ENCODE measurements at places on chromosomes 7 and 10.

GRCh38 chr10:125953778-125954385 lies 57.5 kb downstream of the FANK1 start:
- DNase-seq: no peak

GRCh38 chr10:117865945-117866344 lies 180.8 kb downstream of the RAB11FIP2 start:
- no peak for DNase-seq

GRCh38 chr7:140005754-140006503 lies 56.8 kb downstream of the PARP12 start:
- no peak for DNase-seq

DNA sequence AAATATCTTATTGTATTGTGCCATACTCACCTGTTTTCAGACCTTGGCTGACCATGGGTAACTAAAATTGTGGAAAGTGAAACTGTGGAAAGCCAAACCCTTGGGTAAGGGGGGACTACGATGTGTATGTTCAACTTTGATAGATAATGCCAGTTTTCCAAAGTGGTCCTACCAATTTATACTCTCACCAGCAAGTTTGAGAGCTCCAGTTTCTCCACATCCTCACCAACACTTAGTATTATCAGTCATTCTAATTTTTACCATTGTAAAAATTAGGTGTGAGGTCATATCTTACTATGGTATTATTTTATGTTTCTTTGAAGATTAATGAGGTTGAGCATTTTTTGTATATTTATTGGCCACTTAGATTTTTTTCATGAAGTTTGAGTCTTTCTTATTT lies 346.9 kb upstream of the PODXL start:
- no peak for DNase-seq

DNA sequence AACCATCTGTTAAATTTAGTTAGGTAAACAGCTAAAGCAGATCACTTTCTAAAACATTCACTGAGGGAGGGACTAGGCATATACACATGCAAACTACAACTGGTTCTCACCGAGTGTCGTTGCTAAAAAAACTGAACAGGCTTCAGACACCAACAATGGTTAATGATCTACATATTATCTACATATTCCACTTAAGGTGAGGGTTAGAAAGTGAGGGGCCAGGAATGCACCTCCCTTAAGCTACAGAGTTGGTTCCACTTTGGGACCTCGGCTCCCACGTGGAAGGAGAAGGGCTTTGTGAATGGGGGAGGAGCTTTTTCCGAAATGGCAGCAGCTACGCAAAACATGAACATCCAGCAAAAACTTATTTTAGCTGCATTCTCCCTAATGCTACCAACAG lies 5.8 kb downstream of the CTBP2 start:
- no peak for DNase-seq

DNA sequence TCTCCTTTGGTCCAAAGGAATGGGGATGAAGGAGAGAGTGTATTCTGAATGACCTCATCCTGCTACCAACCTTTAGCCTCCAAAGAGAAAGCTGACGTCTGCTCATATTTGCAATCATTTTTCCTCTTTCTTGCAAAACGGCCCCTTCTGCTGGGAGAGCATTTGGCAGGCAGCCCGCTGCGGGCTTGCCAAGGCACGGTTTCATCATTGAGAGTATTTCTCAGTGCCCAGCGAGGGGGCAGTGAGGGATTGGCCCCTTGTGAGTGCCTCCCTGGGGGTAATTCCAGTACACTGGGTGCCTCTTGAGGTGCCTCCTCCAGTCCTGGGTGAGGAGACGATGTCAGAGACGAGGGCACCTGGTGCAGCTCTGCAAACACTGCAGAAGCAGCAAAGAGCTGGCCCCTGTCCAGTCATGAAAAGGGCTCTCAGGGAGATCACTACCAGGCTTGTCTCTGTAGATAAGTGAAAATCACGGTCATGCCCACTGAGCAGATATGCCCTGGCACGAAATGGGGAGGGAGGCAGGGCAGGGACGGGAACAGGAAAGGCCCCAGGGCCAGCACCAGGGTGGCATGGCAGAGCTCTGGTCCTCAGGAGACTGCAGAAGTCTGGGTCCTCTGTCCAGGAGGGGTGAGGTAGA lies 48.7 kb upstream of the SHH start:
- DNase-seq: no peak

DNA sequence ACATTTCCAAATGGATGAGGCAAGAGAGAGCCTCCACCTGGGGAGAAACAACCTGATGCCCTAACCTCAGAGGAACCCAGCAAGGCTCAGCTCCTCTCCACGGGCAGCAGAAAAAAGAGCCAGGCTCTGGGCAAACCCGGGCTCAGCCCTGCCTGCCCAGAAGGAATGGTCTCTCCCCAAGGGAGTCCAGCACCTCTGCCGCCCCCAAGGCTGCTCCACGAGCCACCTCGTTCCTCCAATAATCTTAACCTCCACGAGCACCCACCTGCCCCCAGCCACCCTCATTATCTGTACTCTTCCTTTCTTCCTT lies 154.2 kb downstream of the GRID1 start:
- DNase-seq: no peak

DNA sequence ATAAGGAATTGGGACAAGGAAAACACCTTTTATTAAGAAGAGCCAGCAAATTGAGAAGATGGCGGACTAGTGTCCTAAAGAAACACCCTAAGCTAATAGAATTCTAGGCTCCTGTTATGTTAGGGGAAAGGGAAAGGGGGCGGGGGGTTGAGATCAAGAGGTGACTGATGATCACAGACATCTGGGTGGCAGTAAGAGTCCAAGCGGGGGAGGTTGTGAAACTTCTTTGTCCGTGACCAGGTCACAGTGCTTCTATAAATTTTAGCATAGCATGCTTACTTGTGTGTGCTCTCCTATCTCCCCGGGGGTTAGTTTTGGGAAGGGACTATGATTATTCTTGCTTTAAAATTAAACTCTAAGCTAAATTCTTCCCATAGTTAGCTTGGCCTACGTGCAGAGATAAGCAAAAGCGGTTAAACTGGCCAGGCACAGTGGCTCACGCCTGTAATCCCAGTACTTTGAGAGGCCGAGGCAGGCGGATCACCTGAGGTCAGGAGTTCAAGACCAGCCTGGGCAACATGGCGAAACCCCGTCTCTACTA lies 262.1 kb downstream of the SKIDA1 start:
- DNase-seq: no peak

- no peak for DNase-seq
These were observed 32.1 kb downstream of the BTRC start for GRCh38 chr10:101385866-101386658.

DNA sequence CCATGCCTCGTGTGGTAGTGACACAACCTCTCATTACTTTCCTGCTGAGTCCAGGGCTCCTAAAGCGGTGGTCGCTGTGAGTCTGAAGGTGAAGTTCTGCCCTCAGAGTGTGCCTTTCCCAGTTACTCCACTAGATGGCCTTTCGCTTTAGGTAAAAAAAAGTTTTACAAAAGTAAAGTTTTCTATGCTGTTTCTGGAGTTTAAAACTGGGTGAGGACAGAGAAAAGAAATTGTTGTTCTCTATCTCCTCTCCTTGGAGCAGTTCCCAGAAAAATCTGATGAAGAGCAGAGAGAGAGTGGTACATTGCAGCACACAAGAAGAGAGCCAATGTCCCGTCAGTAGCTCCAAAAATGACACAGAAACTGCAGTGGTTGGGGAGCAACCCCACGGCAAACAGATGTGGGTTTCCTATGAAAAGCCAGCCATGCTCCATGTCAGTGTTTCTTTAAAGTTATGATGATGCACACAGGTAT lies 257.1 kb downstream of the GLI3 start:
- DNase-seq: no peak

DNA sequence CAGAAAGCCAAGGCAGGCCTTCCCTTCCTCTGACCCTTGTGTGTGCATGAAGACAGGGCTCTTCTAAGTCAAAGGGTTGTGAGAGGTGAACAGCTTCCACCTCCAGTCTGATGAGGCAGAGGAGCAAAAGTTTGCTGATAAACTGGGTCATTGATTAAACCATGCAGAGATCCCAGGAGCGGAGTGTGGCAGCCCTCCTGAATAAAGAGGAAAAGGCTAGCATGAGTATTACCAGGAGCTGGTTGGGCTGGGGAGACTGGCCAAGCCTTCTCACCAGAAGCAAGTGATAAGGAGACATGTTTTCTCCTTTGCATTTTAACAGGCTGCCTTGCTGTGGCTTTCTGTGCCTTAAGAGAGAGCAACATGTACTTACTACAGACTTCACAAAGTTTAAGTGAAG lies 10.2 kb downstream of the LMOD2 start:
- no peak for DNase-seq

DNA sequence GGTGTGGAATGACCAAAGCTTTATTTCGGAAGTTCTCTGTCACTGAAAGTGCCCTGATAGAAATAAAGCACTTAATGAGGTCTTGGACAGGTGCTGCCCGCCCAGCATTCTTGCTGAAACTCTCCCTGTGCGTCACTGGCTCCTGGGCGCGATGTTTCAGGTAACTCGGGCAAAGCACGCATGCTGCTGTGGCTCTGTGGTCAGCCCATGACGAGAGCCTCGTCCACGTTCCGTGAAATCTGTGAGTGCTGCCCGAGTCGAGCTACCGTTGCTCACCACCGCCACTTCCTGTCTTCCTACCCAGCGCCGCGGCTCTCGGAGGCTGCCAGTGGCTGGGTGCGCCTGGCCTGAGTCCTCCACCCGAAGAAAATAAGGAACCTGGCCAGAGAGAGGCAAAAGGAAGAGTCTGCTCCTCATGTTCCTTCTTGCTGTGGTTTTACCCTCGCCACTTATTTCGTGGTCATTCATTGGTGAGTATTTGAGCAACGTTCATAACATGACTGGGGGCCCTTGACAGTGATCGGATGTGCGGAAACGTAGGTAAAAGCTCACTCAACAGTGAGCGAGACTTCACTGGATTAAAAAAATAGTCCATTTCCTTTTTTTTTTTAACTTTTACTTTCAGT lies 95.5 kb downstream of the MAP3K8 start:
- peak; percentile 85 for DNase-seq

GRCh38 chr10:131048606-131049005 lies 262.9 kb downstream of the TCERG1L start:
- DNase-seq: no peak

- no peak for DNase-seq
These were observed 599.5 kb downstream of the ARL4A start for GRCh38 chr7:13286916-13287315.

- no peak for DNase-seq
These were observed 286 bp downstream of the SP8 start for GRCh38 chr7:20786421-20786778.

DNA sequence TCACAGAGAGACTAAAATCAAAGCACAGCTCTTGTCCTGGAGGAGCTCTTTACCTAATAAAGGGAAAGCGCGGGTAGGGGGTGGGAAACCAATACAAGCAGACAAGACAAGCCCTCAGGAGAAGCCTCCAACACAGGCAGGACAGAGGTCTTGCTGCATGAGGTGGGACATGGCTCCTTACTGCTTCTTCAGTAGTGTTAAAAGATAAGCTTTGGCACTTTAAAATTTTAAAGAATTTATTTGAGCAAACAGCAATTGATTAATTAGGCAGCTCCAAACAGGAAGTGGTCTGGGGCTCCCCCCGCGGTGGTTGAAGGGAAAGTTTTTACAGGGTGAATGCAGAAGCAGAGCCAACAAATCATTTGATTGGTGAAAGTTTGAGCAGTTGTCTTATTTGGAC lies 50.3 kb upstream of the MACC1 start:
- DNase-seq: no peak

GRCh38 chr7:51077316-51077986 lies 239.2 kb downstream of the COBL start:
- DNase-seq: no peak

GRCh38 chr7:29945259-29945809 lies 44.3 kb downstream of the SCRN1 start:
- DNase-seq: no peak

GRCh38 chr7:128726059-128726736 lies 13.0 kb upstream of the CALU start:
- no peak for DNase-seq

DNA sequence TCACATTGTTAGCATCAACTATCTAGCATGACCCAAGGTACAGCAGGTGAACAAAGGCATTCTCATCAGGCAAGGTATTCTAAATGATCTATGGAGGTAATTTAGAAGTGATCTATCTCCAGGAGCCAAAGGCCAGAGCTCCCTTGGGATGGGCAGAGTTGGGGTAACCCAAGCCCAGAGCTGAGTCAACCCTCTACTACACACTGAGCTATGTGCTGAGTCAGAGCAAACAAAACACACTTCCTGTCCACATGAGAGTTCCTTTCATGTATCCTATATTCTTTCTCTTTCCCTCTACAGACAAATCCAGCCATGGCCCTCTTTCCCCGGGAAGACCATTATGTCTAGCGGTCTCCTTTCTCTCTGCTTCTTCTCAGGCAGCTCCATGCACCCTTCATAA lies 68.2 kb upstream of the AGK start:
- no peak for DNase-seq

GRCh38 chr7:22733761-22734160 lies 6.8 kb downstream of the IL6 start:
- no peak for DNase-seq

DNA sequence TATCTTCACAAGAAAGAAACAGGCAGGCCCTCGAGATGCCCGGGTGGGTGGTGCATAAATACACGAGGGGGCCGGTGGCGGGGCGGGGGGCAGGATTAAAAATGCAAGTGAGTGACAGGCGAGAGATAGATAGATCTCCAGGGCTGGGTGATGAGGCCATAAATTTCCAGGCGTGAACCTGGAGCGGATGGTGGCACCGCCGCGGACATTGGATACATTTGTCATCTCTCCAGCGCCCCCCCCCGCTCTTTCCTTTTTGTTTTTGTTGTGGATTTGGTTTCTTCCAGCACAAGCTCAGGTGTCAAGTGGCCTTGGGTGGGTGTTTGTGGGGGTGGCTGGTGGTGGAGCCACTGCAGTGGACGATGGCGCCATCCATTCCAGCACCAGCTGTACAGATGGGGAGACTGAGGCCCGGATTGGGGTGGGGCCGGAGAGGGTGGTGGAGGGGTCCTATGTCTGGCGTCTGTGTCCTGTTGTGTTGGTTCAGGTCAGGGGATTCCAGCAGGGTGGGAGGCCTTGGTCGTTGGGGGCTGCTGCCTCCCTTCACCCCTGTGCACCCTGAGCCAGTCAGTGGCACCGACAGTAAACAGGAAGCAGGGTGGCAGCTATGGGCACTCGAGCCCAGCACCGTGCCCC lies 2.9 kb downstream of the ELFN1 start:
- no peak for DNase-seq

GRCh38 chr10:1609648-1609970 lies 127.7 kb downstream of the ADARB2 start:
- DNase-seq: no peak

GRCh38 chr7:150947241-150947745 lies 30.8 kb downstream of the KCNH2 start:
- no peak for DNase-seq

- no peak for DNase-seq
These were observed 61.0 kb downstream of the STEAP1B start for GRCh38 chr7:22438994-22439393.

DNA sequence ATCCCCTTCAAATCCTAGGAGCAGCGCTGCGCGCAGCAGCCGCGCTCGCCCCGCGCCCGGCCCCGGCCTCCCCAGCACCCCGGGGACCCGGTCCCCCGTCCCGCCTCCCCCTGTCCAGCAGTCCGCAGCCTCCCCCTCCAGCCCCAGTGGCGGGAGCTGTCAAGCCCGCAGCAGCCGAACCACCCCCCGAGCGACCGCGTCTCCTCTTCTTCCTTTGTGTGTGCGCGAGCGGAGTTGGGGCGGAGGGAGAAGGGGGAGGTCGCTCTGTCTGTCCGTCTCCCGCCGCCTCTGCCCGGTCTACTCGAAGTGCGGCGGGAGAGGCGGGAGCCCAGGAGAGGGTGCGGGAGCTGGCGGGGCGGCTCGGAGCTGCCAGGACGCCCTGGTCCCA lies 375 bp upstream of the CHN2 start:
- no peak for DNase-seq
